ENCODE measurements at places on chromosomes 3 and 15. TPM values are rescaled to one million over a fixed set of nuclear protein-coding genes. Genes with fewer than 3 reads are reported as not detected.

DNA sequence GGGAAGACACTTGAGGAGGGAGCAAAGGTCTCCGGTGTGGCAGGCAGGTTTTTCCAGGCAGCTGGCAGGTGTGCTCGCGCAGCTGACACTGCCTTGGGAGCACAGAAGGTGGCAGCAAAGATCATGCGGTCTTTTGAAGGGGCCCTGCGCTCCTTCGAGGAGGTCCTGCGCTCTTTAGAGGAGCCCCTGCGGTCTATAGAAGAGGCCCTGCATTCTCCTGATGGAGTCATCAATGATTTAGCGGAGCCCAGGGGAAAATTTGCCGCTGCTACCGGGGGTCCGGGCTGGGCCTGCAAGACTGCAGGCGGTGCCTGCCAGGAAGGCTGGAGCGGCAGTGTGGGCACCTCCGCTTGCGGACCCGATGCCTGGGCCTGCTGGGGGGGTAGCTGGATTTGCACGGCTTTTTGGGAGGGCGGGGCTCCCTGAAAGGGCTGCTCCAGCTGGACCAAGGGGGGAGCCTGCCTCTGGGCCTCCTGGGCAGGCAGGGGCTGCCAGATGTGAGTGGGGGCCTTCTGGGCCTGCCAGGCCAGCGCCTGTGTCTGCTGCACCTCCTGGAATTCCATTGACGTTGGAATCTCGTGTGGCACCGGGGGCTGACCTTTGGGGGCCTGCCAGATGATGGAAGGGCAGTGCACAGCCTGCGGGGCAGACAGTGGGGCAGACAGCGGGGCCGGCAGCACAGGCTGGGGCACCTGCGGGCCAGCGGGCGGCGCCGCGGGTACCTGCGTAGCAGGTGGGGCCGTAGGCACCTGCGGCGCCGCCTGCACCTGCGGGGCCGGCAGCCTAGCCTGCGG lies 2.1 kb downstream of the MAGEL2 start:
- no peak for DNase-seq

DNA sequence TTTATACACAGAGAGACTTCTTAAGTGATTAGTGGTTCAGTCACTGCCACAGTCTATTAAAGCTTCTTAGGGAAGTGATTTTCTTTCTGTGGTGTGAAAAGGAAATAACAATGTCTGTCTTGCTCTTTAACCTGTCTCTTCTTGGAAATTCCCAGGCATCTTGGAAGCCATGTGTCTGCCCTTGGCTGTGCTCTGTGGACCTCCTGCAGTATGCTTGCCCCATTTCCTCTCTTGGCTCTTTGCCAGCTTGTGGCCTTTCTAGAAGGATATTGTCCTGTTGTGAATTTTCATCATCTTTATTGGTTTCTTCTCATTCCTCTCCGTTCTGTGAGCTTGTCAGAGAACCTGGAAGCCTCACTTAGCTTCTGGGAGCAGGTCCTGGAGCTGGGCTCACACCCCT lies 338.4 kb upstream of the C2CD4B start:
- no peak for DNase-seq

GRCh38 chr15:97146929-97147870 lies 813.3 kb upstream of the ARRDC4 start:
- no peak for DNase-seq

The LRRK1 gene
- 23.5 TPM for total RNA-seq

Measured in mesenteric fat pad (tissue), 1 donor.